ENCODE measurements at places on chromosomes 3 and 15. TPM values are rescaled to one million over a fixed set of nuclear protein-coding genes. Genes with fewer than 3 reads are reported as not detected.

- DNase-seq, result no peak
Observed at GRCh38 chr3:42476225-42477125, 26.0 kb upstream of the VIPR1 start.

DNA sequence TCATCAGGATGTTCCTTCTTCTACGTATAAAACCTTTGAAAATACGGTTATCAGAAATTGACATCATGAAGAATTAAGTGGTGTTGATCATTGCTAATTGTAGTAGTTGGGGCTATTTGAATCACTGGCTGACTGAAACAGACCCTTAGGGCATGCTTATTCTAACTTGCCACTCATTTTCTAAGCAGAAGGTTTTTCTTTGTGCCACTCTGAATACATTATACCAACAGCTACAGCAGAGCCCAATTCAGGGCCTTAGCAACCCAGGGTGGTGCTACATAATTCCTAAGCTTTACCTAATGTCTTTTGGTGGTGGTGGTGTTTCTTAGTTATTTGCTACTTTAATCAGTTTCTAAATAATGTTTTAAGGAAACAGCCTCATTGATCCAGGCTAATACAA, 524.2 kb downstream of the NLGN1 start:
- no peak for DNase-seq

GRCh38 chr3:112640276-112640929, 540 bp downstream of the CCDC80 start:
- DNase-seq, result no peak

- DNase-seq, result no peak
Observed at GRCh38 chr15:82039871-82040270, 5.9 kb downstream of the MEX3B start.

DNA sequence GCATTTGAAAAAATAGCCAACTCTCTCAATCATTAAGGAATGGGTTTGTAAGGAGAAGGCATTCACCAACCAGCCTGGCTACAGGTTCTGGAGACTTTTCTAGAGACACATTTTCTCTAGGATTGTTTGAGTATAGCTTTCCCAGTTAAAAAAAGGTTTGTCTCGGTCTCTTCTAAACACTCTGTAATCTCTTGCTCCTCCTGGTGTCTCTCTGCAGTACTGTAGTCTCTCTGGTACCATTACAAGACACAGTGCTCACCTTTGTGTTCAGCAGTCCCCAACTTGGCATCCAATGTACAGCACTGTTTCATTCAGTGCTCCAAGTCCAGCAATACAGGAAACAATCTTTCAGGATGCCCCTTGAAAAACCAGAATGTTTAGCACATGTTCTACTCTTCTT, 534.4 kb downstream of the ZNF385D start:
- DNase-seq, result no peak

DNA sequence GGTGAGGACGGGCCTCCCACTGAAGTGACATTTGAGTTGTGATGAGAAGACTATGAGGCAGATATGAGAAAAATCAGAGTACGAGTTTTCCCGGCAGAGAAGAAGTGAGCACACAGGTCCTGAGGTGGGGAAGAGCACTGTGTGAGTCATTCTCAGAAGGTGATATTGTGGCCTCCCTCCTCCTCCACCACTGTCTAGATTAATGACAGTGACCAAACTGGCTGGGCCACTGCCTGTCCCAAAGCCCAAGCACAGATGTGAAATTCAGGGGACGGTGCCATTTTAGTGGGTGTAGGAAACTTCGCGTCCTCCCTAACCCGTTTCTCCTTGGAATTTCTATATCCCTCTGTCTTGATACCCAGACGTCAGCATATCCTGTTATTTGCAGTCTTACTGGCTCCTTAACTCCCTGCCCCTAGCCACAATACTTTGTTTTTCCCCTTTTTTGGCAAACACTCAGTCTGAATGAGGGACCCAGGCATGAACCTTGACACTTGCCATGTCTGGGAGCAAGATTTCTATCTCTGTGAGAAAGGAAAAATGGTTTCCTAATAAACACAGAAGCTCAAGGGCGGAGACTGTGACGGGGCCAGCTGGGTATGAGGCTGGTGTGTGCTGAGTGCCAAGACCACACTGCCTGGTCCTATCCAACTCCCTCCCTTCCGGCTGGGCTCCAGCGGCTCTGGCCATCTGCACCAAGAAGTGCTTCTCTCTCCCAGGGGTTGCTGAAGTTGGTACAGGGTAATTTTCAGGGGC, 15.2 kb downstream of the PRICKLE2 start:
- DNase-seq, result no peak

- DNase-seq, result no peak
Observed at GRCh38 chr3:112649478-112649735, 8.5 kb upstream of the CCDC80 start.

DNA sequence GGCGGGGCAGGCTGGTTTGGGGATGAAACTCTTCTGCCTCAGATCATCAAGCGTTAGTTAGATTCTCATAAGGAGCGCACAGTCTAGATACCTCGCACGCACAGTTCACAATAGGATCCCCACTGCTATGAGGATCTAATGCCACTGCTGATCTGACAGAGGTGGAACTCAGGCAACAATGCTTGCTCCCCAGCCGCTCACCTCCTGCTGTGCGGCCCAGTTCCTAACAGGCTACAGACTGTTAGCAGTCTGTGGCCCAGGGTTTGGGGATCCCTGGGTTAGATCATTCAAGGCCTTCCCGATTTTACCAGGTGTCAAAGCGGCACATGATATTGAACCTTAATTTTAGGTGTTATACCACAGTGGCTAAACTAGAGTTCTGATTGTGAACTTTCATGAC, 232.8 kb downstream of the UBE2E2 start:
- DNase-seq, result no peak

GRCh38 chr3:40341671-40342070, 32.2 kb downstream of the EIF1B start:
- DNase-seq, result no peak

- DNase-seq, result no peak
Observed at GRCh38 chr3:150412561-150413231, 4.6 kb downstream of the TSC22D2 start.

GRCh38 chr3:106829206-106829605, 548.0 kb upstream of the CCDC54 start:
- no peak for DNase-seq

DNA sequence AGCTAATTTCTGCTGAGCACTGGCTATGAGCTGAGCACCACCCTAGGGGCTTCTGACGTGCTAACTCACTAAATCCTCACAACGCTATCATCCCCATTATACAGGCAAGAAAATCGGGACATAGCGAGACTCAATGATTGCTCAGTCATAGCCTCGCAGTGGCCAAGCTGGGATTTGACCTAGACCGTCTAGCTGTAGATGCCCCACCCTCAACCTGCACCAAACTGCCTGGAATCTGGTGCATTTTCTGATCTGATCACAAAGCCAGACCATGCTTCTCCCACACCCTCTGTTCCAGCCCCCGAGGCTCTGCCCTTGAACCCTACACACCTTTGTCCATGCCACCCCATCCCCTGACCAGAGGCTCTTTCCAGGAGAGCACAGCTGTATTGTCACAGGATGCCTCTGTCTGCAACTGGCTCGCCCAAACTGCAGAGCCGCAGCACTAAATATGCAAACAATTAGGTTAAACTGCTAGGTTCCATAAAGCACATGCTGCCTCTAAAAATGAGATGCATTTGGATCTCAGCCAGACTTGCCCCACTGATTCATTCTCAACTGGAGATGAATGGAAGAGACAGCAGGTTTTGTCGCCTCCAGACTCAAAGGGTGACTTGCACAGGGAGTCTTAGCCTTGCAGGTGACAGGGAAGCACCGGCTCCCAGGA, 95.2 kb downstream of the NUP210 start:
- no peak for DNase-seq

- no peak for DNase-seq
Observed at GRCh38 chr15:46280762-46281542, 646.1 kb downstream of the SQOR start.

GRCh38 chr15:54559405-54560069, 581.3 kb downstream of the UNC13C start:
- no peak for DNase-seq

- no peak for DNase-seq
Observed at GRCh38 chr15:25345943-25346342, 92.9 kb downstream of the UBE3A start.

- DNase-seq, result no peak
Observed at GRCh38 chr15:86916671-86917360, 837.1 kb downstream of the AGBL1 start.

- no peak for DNase-seq
Observed at GRCh38 chr3:143565951-143566350, 282.3 kb downstream of the SLC9A9 start.

DNA sequence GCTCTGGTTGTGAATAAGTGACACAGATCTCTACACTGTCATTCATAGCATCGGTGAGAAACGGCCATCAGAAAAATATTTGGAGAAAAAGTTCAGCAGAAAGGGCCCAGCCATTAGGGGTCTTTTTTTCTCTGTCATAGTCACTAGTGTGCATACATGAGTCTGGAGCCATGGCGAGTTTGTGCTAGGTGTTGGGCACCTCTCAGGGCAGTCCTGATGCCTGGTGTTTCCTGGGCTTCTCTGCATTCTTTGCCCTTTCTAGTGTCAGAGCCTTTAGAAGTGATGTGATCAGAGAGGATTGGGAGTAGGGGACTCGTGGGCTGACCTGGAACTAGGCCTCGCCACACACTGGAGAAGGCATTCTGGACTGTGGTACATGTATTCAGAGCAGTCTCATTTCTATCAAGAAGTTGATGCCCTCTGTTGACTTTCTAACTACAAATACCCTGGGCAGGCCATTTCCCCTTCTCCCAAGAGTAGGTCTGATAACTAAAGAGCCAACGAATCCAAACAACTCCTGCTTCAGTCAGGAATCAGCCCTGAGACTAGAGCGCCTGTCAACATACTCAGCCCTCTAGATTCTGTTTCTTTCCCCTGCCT, 1.6 kb downstream of the KY start:
- no peak for DNase-seq

GRCh38 chr3:170750478-170750830, 119.5 kb downstream of the RPL22L1 start:
- DNase-seq, result no peak

GRCh38 chr3:13093687-13094086, 20.5 kb upstream of the IQSEC1 start:
- DNase-seq, result no peak

GRCh38 chr3:19348941-19349564, 200.7 kb downstream of the KCNH8 start:
- DNase-seq, result no peak

DNA sequence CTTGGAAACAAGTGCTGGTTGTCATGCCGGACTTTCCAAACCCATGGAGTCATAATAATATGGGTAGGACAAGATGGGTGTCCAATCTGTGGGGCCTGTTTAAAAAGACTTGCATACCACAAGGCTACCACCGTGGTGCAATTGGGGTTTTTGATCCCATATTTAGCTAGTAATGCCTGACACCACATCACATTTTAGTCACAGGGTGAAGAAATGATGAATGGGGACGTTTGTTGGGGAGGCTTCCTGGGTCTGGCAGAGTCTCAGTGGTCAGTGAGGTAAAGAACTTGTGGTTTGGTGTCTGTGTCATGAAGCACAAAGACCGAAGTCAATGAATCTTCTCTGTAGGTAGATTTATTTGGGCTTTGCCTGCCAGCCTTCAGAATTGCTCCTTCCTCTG, 31.0 kb downstream of the P3H2 start:
- DNase-seq, result no peak

- DNase-seq, result no peak
Observed at GRCh38 chr3:123202451-123202850, 708 bp downstream of the SEC22A start.

DNA sequence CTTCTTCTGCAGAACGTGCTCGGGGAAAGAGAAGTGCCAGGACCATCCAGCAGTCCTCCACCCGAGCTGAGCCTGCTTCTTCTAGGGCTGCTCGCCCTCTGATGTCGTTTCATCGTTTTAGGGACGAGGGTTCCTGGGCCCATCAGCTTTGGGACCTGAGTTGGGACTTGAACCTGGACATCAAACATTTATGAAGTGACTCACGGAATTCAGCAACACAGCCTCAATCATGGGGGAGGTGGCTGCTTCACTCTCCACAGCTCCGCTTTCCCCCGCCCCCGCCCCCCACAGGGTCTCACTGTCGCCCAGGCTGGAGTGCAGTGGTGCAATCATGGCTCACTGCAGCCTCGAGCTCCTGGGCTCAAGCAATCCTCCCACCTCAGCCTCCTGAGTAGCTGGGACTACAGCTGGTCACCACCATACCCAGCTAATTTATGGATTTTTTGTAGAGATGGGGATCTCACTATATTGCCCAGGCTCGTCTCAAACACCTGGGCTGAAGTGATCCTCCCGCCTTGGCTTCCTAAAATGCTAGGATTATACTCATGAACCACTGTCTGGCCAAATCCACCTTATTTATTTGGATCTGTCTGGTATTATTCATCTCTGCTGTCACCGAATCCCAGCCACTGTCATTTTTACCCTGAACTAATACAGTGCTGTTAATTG, 725 bp upstream of the SCAMP2 start:
- no peak for DNase-seq

GOLGA8N gene
- total RNA-seq, result 7.7 TPM

GOLGA8S gene
- total RNA-seq, result 0.08 TPM

TMEM212 gene
- not detected for total RNA-seq

PLOD2 gene
- 2.0 TPM for total RNA-seq

CLDN11 gene
- total RNA-seq, result not detected

DYNLT2B gene
- 12.7 TPM for total RNA-seq

SPTSSB gene
- not detected for total RNA-seq

ECT2 gene
- 39.6 TPM for total RNA-seq

ZDHHC23 gene
- total RNA-seq, result 1.8 TPM

CHRD gene
- total RNA-seq, result not detected

SLC7A14 gene
- total RNA-seq, result not detected

SLC22A14 gene
- total RNA-seq, result not detected

All from activated T-helper 1 cell treated with anti-CD3 and anti-CD28 coated beads, Interleukin-12 subunit alpha, Interleukin-12 subunit beta, Interleukin-2, Interleukin-4 antibody, amounts not matched to agents 30 ng/mL and 10 ng/mL and 1 ng/mL, durations not matched to agents 14 hours and 24 hours and 36 hours (primary cell).